ENCODE measurements at places on chromosomes 7 and 10. TPM values are rescaled to one million over a fixed set of nuclear protein-coding genes. Genes with fewer than 3 reads are reported as not detected.

GRCh38 chr7:102220960-102221800, 65.5 kb upstream of the SH2B2 start:
- no peak overlapping the region for H3K27ac ChIP-seq
- H3K27me3 ChIP-seq, result peaks cover 7% of the 10 kb centered on the region
- no peak for DNase-seq
- H3K36me3 ChIP-seq, result peaks cover 10% of the 10 kb centered on the region
- no peak overlapping the region for H3K4me3 ChIP-seq

DNA sequence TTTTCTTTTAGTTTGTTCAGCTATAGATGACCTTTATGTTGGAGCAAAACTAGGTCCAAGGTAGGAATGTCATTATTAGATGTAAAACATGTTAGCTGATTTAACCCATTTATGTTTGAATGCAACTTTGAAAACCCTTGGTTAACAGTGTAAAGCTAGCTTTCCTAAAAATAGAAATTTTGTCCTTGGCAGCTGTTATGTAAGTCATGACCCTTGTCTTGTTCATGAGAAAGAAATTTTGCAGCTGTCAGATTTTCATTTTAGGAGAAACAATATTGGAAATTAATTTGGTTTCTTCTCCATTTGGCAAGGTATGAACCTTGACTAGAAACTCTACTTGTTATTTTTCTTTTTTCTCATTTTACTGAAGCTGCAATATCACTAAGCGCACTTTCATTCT, 23.9 kb upstream of the CCAR1 start:
- H3K36me3 ChIP-seq, result no peaks in the 10 kb centered on the region
- DNase-seq, result no peak
- no peak overlapping the region for H3K4me3 ChIP-seq
- H3K4me1 ChIP-seq, result no peaks in the 10 kb centered on the region
- no peak overlapping the region for H3K27ac ChIP-seq

DNA sequence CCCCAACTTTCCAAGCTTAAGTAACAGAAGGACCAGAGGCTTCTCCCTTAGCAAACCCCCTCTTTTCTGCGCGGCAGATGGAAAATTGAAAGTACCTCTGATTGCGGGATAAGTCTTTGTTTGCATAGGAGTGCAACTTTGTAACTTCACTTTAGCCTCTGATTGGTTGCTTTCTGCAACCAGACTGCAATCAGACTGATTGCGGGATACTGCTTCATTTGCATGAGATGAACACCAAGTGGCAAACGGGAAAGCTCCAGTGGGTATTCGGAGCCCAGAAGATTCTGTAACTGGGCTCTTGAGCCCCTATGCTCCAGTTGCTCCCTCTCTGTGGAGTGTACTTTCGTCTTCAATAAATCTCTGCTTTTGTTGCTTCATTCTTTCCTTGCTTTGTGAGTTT, 260.6 kb downstream of the BAMBI start:
- no peak overlapping the region for H3K27ac ChIP-seq
- peaks cover 4% of the 10 kb centered on the region for H3K4me1 ChIP-seq
- no peak overlapping the region for H3K4me3 ChIP-seq
- H3K36me3 ChIP-seq, result peaks cover 3% of the 10 kb centered on the region
- H3K27me3 ChIP-seq, result no peaks in the 10 kb centered on the region

GRCh38 chr7:149130572-149131198, 4.6 kb upstream of the ZNF425 start:
- H3K4me3 ChIP-seq, result peak overlapping the region; percentile 83
- H3K27ac ChIP-seq, result no peak overlapping the region
- H3K4me1 ChIP-seq, result peaks cover 9% of the 10 kb centered on the region

DNA sequence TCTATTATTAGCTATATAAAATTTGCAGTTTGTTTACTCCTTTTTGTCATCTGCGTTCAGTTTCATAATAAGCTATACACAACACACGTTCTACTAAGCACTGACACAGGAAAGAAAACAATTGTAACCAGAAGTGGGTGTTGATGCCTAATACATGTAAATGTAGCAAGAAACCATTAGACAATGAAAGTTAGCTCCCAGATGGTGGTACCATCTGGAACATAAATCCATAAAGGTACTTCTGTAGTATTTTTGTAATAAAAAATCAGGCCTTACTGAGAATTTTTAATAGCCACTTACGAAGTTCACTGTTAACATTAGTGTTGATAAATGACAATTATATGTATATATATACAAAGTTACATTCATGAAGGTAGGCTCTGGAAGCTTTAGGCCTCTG, 194.7 kb downstream of the KCND2 start:
- no peaks in the 10 kb centered on the region for H3K36me3 ChIP-seq
- DNase-seq, result no peak
- H3K4me1 ChIP-seq, result no peaks in the 10 kb centered on the region
- no peak overlapping the region for H3K27ac ChIP-seq
- no peak overlapping the region for H3K4me3 ChIP-seq

DNA sequence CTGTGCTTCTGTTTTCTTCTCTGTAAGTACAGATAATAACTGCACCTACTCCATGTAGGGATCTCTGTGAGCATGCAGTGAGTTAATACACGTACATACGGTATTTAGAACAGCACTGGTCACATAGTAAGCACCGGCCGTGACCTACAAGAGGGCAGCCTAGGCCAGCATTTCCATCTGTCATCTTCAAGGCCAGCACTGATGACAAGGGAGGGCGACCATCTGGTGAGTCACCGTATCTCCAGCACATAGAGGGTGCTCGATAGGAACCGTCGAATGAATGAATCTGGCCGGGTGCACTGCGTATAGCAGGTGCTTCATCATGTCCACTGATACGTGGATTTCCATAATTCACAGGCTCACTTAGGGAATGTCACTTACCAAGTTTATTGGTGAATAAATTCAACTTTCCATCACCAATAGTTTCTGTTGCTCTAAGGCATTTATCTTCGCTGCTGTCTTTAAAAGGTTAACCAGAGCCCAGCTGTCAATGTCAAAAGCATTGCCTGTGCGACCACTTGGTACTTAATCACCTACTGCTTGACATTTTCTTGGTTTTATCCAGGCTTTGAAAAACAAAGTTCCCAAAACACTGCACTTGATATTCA, 8.3 kb downstream of the NOD1 start:
- peaks cover 1% of the 10 kb centered on the region for H3K27me3 ChIP-seq
- no peak overlapping the region for H3K4me3 ChIP-seq
- H3K4me1 ChIP-seq, result peaks cover 54% of the 10 kb centered on the region
- H3K36me3 ChIP-seq, result peaks cover 5% of the 10 kb centered on the region
- DNase-seq, result no peak
- peak overlapping the region; percentile 74 for H3K27ac ChIP-seq

The HTR5A gene
- 0.08 TPM for total RNA-seq

The GNGT1 gene
- total RNA-seq, result not detected
